Panc1 (cell line): ENCODE measurements at places on chromosomes 12 and 14. TPM values are rescaled to one million over a fixed set of nuclear protein-coding genes. Genes with fewer than 3 reads are reported as not detected.

DNA sequence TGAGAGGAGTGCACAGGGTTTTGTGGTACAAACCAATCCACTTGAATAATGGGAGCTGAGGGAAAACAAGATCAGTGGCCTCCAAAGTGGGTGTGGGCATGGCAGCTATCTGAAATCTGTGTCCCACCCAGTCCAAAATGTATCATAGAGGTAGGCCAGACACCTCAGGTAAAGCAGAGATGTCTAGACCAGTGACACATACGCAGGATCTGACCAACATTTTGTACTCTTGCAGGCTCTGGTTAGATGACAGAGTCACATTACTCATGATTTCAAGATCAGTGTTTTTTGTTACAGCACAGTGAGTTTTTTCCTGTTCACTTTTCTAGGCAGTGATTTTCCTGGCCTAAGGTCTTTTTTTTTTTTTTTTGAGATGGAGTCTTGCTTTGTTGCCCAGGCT is 211.8 kb downstream of the PCNX1 start:
- no peaks in the 10 kb centered on the region for H3K27me3 ChIP-seq
- H3K4me1 ChIP-seq, result no peaks in the 10 kb centered on the region
- H3K4me3 ChIP-seq, result no peak overlapping the region
- no peak overlapping the region for H3K27ac ChIP-seq
- DNase-seq, result no peak
- H3K36me3 ChIP-seq, result no peaks in the 10 kb centered on the region

GRCh38 chr14:102293781-102294180 is 11.2 kb downstream of the MOK start:
- no peak overlapping the region for H3K27ac ChIP-seq
- H3K36me3 ChIP-seq, result no peaks in the 10 kb centered on the region
- H3K4me1 ChIP-seq, result peaks cover 17% of the 10 kb centered on the region
- no peak for DNase-seq
- H3K27me3 ChIP-seq, result no peaks in the 10 kb centered on the region
- H3K4me3 ChIP-seq, result no peak overlapping the region

GRCh38 chr12:113027726-113028125 is 28.8 kb upstream of the DTX1 start:
- H3K4me1 ChIP-seq, result no peaks in the 10 kb centered on the region
- no peak overlapping the region for H3K27ac ChIP-seq
- no peak overlapping the region for H3K4me3 ChIP-seq
- DNase-seq, result no peak

DNA sequence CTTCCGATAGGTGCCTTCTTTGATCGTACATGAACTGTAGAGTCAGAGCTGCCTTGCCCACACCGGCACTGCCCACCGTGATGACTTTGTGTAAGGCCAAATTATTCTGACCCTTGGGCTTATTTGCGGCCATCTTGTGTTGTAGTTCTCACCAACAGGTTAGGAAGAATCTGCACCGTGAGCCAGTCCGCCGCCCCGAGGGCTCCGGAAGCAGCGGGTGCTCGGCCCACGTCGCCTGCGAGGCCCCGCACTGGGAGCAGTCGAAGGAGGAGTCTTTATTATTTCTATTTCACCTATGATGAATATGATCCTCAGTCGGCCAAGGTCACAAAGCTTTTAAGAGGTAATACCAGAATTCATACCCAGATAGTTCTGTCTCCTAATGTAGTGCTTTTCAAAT is 70.6 kb upstream of the SYT1 start:
- no peaks in the 10 kb centered on the region for H3K27me3 ChIP-seq
- no peaks in the 10 kb centered on the region for H3K36me3 ChIP-seq
- no peak for DNase-seq
- no peak overlapping the region for H3K4me3 ChIP-seq
- H3K27ac ChIP-seq, result no peak overlapping the region

DNA sequence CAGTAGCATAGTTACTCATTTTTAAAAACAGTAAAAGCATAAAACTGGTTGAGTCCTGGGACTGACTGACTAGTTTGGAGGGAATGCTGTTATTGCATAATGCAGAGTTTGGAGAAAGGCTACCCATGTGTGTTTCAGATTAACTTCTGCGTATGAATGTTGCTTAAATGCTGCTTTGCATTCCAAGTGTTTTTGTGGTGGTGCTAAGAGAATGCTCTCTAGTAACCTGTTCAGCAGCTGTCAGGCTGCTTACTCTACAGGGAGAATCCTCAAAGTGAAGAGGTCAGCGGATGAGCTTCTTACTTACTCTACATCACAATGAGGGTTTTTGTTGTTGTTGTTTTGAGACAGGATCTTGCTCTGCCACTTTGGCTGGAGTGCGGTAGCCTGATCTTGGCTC is 4.3 kb downstream of the DLST start:
- no peak overlapping the region for H3K27ac ChIP-seq
- no peak for DNase-seq
- no peaks in the 10 kb centered on the region for H3K27me3 ChIP-seq
- peaks cover 18% of the 10 kb centered on the region for H3K4me1 ChIP-seq
- peaks cover 4% of the 10 kb centered on the region for H3K36me3 ChIP-seq
- H3K4me3 ChIP-seq, result no peak overlapping the region

- no peak for DNase-seq
- no peak overlapping the region for H3K27ac ChIP-seq
- H3K36me3 ChIP-seq, result no peaks in the 10 kb centered on the region
- no peaks in the 10 kb centered on the region for H3K27me3 ChIP-seq
- no peaks in the 10 kb centered on the region for H3K4me1 ChIP-seq
These were observed 14.1 kb upstream of the NUMB start for GRCh38 chr14:73472185-73473114.

- no peak overlapping the region for H3K27ac ChIP-seq
- no peaks in the 10 kb centered on the region for H3K27me3 ChIP-seq
These were observed 235.2 kb downstream of the PCNX1 start for GRCh38 chr14:71142375-71143038.

GRCh38 chr14:89724628-89724960 is 229.9 kb downstream of the EFCAB11 start:
- no peak overlapping the region for H3K27ac ChIP-seq
- no peaks in the 10 kb centered on the region for H3K27me3 ChIP-seq
- H3K4me3 ChIP-seq, result no peak overlapping the region

DNA sequence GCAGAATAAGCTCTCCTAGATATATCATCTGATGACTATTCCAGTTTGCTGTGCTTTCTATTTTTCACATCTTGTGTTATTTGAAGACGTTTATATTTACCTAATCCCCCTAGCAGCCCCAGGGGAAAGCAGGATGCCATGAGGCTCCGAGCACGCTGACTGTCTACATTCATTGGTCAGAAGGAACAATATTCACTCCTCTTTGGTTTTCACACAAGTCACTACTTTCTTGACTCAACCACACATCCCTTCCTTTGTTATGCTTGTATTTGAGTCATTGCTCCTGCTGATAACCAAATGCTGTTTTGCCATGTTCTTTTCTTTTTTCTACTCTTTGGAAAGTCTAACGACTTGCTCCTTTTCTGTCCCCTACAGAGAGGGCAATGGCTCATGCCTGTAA is 86.5 kb upstream of the SLC38A2 start:
- H3K27ac ChIP-seq, result no peak overlapping the region
- no peak overlapping the region for H3K4me3 ChIP-seq
- no peak for DNase-seq
- H3K27me3 ChIP-seq, result no peaks in the 10 kb centered on the region

DNA sequence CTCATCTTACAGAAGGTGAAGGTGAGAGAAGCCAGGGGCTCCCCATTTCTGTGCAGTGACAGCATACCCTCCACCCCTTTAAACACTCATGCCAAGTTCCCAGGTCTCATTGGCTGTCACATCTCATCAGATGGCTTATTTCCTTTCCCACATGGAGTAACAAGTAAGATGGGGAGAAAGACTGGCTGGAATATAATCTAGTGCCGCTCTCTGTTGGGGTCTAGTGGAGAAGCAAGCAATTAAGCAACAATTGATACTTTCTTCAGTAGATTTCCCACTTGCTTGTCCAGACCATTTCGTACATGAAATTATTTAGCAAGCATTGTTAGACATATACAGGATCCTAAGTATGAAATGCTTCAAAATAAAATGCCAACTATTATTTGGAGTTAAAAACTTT is 92.2 kb downstream of the SLC5A8 start:
- H3K27me3 ChIP-seq, result no peaks in the 10 kb centered on the region
- DNase-seq, result no peak
- H3K4me3 ChIP-seq, result no peak overlapping the region
- no peak overlapping the region for H3K27ac ChIP-seq

Gene PRICKLE1
- total RNA-seq, result 20.1 TPM

Gene CDK2
- 72.9 TPM for total RNA-seq

Gene TESPA1
- total RNA-seq, result 0.51 TPM
